ENCODE measurements at places on chromosomes 1 and 21.

DNA sequence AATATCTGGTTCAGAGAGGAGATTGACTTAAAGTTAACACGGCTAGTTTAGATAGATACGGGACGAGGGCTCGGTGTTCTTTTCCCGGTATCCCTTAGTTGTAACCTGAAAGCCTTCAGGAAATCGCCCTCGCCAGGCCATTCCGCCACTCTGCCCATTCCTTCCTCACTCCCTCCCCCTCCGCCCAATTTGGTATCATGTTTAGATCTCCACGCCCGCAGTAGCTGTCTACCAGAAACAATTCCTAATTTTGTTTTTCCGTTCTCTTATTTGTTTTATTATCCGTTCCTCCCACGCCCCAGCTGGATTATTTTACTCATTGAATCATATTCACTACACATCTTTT is 685 bp upstream of the VAMP4 start:
- no peak for DNase-seq

GRCh38 chr1:198678301-198678836 is 39.5 kb downstream of the PTPRC start:
- DNase-seq, result no peak

GRCh38 chr1:146010126-146010738 is 11.3 kb downstream of the HJV start:
- DNase-seq, result no peak

DNA sequence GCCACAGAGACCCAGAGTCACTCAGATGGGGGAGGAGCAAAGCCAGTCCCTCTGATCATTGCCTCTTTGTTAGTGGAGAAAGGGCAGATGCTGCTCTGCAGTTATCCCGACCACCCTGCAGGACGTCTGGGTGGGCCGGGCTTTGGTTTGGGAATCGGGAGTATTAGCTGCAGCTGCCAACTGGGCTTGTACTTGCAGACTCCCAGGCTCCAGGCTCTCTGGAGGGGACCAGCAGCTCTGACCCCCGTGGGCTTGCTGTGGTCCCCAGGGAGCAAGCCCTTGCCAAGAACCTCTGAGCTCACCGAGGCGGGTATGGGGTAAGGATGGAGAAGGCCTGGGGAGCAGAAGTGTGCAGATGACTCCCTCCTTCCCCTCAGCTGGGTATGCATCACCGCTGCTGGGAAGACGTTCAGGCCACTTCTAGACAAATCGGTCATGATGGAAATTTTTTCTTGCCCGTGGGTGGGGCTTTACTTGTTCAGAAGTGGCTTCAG is 21.6 kb downstream of the MAPKAPK2 start:
- DNase-seq, result peak; percentile 81

GRCh38 chr1:63116016-63116415 is 206.4 kb upstream of the FOXD3 start:
- no peak for DNase-seq

- no peak for DNase-seq
Measured at GRCh38 chr1:203439131-203439730, 36.4 kb upstream of the PRELP start.

DNA sequence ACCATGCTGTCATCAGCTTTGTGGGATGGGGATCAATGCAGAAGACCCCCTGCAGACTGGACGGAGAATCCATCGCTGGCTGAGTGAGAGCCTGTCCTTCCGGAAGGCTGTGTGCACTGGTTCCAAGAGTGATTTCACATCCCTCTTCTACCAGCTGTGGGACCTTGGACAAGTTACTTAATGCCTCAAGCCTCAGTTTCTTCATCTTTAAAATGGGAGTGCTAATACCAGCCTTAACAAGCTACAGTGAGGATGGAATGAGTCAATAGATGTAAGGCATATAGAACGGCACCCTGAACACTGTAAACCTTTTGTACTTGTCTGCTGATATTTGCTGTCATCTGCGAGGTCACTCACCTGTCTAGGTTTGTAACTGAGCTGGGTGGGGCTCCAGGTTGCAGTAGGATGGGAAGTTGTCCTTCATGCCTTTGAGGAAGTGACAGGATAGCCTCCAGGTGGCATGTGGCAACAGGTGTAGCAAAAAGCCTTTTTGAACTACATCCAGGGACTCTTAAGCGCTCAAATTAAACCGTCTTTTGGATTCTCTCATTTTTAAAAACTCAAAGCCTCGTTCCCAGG is 27.5 kb downstream of the TMEM51 start:
- DNase-seq, result no peak

DNA sequence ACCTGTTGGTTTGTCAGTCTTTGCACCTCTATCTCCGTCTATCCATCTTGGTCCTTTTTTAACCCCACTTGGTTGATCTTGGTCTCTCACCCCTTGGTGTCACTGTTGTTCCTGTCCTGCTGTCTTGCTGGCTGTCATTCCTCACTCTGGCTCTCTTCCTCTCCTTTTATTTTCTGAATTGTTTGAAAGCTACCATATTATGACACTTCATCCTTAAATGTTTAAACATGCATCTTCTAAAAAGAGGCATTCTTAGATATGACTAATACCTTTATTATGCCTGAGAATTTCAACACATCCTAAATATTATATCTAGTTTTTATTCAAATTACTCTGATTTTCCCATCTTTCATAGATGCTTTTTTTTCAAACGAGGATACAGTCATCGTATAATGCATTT is 37.0 kb downstream of the BACH1 start:
- no peak for DNase-seq

- DNase-seq, result no peak
Measured at GRCh38 chr1:94542088-94542870, 720 bp upstream of the F3 start.

DNA sequence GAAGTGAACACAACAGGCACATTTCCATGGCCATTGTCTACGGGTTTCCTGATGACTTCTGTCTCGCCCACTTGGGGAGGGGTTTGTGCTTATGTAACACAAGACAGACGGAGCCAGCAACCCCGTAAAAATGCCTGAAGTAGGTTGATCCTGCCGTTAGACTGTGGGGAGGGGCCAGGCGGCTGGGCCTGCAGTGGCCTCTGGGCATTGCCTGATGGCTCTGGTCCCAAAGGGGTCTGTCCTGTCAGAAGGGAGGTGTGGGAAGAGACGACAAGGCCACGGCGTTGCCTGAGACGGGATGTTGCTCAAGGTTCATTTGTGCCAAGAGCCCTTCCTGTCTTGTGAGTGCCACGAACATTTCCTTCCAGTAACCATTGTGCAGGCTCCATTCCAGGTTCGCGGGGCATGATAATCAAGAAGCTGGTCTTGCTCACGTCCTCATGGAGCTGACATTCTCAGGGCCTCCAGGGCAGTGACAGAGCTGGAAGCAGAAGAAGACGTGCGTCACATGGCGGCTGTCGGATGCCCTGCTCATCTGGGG is 44.7 kb downstream of the ABCG1 start:
- no peak for DNase-seq

DNA sequence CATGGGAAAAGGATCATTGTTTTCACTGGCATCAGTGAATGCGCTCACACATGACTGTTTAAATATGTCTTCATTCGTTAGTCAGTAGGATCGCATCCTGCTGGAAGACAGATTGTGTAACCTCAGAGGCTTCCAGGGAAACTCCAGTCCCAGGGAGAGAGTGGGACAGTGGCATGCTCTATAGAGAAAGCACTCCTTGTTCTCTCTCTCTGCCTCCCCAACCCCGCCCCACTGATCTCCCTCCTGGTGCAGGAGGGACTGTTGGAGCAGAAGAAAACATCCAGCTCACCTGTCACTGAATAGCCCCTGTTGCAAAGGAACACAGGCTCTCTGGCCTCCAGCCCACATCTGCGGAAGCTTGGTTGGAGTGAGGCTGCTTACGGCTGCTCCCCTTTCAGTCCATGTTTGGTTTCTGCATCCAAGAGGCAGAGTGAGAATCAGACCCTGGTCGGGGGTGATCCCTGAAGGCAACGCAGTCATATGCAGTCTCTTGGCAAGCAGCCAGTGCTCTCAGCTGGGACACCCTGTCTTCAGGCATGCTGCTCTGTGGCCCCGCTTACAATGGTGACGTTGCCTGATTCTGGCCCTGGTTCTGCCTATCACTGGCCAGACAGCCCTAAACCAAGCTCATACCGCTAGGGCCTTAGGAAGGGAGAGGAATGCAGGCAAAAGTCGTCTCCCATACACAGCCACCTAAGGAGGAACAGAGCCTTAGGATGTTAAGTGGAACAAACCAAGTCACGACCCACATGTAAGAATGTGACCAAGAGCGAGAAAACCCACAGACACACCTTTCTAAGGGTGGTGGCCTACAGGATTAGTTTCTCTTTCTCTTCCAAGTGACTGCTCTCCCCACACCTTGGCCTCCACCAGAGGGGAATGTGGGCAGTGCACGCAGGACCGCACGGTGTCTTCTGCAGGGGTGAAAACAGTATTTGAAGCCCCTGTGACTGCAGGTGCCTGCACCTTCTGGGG is 39.7 kb downstream of the BACE2 start:
- no peak for DNase-seq

GRCh38 chr21:15009837-15010363 is 54.9 kb downstream of the NRIP1 start:
- DNase-seq, result no peak

- DNase-seq, result no peak
Measured at GRCh38 chr1:153357853-153358690, at the start of gene S100A9. Gene S100A9 (plus strand): TSS chr1:153357854. CDS start chr1:153358284, 430 bp downstream.

DNA sequence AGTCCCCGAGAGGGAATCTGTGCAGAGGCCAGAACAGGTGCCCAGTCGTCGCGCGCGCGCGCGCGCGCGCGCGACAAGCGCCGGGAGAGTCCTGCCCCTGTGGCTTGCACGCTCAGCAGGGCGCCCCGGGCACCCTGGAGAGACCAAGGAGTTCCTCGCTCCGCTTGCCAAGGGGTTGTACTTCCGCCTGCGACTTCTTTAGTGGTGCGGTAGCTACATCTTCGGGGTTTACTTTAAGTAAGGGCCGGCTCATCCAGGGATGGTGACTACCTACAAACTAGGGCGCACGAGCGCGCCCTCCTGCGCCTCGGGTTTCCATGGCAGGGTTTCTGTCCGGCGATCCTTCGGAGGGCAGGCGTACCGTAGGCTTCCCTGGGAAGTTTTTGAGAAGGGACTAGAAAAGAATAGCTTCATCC is 1.4 kb downstream of the LHX4 start:
- no peak for DNase-seq

DNA sequence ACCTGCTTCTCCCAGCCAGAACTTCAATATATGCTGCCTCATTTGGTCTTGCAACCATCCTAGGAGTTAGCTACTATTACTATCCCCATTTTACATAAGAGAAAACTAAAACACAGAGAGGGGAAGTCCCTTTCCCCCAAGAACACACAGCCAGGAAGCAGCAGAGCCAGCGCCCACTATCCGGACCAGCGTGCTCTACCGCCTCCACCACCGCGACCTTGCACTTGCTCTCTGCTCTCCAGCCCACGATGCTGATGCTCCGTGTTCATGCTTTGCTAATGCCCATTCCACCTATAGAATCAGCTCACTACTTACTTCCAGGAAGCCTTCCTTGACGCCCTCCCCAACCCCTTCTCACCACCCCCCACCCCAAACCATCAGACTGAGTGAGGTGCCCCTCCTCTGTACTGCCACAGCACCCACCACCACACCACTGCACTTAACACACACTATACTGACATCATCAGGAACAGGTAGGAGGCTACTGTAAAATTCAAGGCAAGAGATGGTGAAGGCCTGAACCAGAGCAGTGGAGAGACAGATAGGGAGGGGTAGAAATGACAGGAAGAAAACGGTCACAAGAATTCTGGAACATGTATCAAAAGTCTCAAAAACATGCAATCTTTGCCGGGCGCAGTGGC is 9.4 kb downstream of the TMEM53 start:
- no peak for DNase-seq

DNA sequence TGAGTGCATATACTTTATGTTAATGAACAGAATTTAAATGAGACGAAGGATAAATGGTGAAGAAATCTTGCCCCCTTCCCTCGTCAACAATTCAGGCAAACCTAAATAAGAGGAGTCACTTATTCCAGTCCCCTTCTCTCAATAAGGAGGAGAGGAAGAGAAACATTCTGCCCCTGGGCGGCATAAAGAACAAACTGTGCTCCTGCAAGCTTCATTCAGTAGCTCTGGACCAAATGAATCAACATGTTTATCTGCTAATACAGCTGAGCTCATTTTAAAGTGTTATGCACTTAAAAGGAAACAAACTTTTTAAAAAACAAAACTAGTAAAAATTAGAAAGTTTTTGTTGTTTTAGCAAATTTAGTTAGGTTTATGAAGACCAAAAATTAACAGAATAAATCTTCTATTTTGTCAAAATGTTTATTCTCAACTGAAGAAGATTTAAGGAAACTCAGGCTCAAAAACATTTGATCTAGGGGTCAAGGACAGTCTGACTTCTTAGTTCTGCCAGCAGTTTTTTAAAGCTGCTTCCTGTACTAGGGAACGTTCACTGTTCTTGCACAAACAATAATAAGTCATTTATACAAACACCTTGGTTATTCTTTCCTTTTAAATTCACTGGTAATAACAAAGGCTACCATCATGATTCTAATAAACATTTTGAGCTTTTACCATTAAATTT is 58.3 kb downstream of the AKT3 start:
- DNase-seq, result no peak

DNA sequence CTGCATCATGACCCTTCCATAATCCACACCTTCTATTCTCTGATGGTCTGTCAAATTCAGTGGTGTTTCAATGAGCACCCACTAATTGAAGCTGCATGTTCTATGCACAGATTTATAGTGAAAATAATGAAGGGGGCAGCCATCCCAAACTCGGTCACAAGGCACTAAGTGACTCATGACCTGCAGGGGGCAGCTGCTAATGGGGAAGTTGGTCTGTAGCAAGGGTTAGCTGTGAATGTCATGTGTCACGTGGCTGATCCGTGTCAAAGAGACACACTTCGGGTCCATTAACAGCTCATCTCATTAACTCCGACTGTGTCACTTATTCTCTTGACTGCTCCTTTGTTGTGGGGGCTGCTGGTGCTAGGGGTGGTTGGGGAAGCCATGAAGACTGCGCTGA is 306.6 kb downstream of the PCP4 start:
- DNase-seq, result no peak

- no peak for DNase-seq
Measured at GRCh38 chr1:42963378-42964043, 4.8 kb upstream of the SLC2A1 start.

DNA sequence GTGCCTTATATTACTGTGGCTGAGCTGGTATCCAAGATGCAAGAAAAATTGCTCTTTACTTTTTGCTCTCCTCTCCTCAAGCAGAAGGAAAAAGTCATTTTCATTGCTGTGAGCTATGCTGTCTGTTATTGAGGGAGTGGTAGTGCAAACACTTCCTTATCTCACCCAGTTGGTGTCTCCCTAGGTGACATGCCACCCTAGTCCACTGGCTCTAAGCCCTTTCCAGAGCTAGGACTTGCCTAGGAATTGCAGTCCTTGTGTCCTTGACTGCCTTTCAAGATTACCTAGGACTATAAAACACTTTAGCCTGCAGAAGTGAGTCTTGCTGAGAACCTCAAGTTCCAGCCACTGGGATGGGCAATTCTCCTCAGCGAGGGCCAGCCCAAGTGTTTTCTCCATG is 458.3 kb downstream of the MRPL39 start:
- DNase-seq, result no peak

- DNase-seq, result no peak
Measured at GRCh38 chr21:44539046-44539445, 949 bp downstream of the KRTAP10-1 start.
